ENCODE measurements at places on chromosomes 12 and 14. TPM values are rescaled to one million over a fixed set of nuclear protein-coding genes. Genes with fewer than 3 reads are reported as not detected.

Gene TMPRSS12
- total RNA-seq, result not detected

Gene LRIG3
- total RNA-seq, result 4.3 TPM

Gene TAS2R43
- not detected for total RNA-seq

Gene OR4M1
- not detected for total RNA-seq

Gene CLEC1B
- total RNA-seq, result not detected

Gene ATXN7L3B
- total RNA-seq, result 23.1 TPM

Gene NTS
- 0.20 TPM for total RNA-seq

Gene CLBA1
- 1.5 TPM for total RNA-seq

DNA sequence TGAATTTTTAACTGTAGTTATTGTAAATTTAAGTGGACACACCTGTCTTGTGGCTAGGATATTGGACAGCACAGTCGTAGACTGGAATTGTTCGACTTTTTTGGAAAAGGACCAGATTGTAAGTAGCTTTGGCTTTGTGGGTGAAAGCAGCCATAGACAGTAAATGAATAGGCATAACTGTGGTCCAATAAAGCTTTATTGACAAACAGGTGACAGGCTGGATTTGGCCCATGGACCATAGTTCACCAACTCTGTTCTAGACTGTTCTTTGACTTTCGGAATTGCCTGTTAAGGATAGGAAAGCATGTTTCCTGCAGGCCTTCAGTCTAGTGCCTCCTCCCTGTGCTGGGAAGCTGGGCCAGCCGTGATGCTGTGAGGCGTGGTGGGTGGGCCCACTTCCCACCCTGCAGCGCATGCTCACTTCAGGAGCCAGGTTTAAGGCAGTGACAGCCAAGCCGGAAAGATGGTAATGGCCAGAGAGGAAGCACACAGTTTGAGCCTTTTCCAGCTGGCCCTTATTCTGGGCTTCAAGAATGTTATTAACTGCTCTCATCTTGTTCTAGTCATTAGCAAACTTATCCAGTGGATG lies 51.8 kb downstream of the PPP2R5C start:
- peak; percentile 76 for DNase-seq

DNA sequence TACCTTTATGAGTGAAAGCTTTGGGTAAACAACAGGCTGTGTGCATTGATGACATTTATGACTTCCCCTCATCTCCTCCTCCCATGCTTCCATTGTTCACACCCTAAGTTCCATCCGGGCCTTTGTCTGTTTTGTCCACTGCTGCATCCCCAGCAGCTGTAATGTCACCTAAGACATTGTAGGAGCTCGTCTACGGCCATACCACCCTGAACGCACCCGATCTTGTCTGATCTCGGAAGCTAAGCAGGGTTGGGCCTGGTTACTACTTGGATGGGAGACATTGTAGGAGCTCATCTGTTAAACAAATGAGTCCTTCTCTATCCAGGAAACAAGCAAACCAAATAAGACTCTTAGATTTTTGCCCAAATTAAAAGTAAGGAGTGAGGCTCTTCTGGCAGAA lies 40.4 kb upstream of the SYCP3 start:
- no peak for DNase-seq

GRCh38 chr14:60510254-60510950 lies 1.5 kb downstream of the SIX6 start:
- DNase-seq, result no peak

GRCh38 chr14:51534610-51535011 lies 117.1 kb upstream of the FRMD6 start:
- no peak for DNase-seq

DNA sequence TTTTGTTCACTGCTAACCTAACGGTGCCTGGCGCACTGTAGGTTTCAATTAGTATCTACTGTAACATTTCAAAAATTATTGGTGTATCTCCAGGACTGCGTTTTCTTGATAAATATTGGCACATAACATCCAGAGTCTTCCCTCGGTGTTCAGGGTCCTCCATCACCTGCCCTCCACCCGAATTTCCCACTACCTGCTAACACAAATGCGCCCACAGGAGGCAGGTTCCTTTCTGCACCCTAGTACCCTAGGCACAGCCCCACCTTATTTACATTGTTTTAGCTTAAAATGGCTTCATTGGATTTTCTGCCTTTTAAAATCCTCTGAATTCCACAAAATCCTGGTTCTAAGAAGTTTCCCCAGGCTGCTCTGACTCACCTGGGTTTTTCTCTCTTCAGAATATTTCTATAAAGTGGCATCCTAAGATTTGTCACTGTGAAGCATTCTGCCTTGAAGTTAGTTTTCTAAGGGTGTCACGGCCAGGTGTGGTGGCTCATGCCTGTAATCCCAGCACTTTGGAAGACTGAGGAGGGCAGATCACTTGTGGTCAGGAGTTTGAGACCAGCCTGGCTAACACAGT lies 38.6 kb downstream of the CPM start:
- no peak for DNase-seq

- DNase-seq, result no peak
Measured at GRCh38 chr14:67377916-67378315, 17.8 kb downstream of the EIF2S1 start.

DNA sequence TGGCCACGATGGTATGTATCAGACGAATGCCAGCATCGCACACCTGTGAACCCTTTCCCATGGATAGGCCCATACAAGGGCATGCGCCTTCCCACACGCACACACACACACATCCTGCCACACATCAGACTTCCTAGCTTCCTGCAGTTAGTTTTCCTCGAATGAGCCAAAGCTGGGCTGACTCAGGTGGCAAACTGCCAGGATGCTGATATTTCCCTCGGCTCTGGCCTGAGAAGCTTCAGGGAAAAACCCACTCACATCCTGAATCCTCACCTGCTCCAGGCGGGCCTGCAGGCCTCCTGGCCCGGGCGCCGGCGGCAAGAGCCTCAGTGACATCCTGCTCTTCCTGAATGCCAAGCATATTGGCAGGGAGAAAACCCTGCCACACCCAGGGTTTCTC lies 22.4 kb downstream of the CALM1 start:
- peak; percentile 71 for DNase-seq

DNA sequence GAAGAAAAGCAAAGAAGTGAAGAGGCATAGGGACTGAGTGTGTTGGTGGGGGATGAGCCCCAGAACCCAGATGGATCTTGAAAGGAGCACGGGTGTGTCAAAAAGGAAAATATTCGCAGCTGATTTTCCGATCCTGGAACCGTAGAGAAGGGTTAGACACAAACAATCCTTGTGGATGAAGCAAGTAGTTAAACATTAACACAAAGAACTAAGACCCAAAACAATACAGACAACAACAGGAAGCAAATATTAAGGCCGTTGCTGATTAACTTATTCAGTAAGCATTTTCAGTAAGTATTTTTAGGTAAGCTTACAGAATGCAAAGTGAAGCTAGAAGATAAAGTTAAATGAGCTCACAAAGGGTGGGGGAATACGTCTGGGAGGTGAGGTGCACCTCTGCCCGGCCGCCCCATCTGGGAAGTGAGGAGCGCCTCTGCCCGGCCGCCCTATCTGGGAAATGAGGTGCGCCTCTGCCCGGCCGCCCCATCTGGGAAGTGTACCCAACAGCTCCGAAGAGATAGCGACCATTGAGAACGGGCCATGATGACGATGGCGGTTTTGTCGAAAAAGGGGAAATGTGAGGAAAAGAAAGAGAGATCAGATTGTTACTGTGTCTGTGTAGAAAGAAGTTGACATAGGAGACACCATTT lies 62.8 kb upstream of the PRB2 start:
- DNase-seq, result no peak

- DNase-seq, result no peak
Measured at GRCh38 chr12:7396418-7396817, 47.5 kb downstream of the CD163L1 start.

GRCh38 chr12:43069768-43070221 lies 480.2 kb upstream of the PRICKLE1 start:
- peak; percentile 58 for DNase-seq

- no peak for DNase-seq
Measured at GRCh38 chr14:101855958-101856357, 94.4 kb downstream of the PPP2R5C start.

DNA sequence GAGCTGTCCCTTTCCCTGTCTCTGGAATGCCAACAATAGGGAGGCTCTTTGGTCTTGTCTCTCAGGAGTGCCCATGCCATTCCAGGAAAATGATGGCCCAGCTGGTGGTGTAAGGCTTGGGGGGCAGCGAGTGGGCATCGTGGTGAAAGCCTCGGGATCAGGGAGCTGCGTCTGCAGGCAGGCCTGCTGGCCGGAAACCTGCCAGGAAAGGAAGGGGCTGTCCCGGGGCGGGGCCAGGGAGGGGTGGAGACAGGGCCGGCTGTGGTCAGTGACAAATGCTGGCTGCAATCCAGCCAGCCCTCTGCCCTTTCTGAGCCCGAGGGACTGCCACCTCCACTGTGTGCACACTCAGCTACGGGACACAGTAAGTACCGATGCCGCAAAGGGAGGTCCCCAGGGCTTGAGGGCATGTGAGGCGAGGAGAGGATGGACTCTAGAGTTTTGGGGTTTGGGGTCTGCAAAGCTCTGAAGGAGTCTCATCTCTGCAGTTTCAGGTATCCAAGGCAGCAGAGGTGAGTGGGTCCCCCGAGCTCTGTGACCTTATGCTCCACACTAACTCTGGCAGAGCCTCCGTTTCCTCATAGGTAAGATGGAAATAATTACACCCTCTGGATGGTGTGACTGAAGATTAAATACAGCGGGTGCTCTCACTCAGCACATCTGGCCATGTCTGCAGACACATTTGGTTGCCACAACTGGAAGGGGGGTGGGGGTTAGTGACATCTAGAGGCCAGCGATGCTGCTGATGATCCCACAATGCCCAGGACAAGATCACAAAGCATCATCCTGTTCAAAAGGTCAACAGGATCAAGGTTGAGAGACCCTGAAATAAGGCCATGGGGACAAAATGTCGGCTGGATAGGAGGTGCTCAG lies at the start of gene SERPINA5:
Gene SERPINA5 (plus strand): TSS at position 300 of the 873 bp plus-strand sequence. CDS start 5,937 bp downstream, outside the sequence.
- peak; percentile 74 for DNase-seq

DNA sequence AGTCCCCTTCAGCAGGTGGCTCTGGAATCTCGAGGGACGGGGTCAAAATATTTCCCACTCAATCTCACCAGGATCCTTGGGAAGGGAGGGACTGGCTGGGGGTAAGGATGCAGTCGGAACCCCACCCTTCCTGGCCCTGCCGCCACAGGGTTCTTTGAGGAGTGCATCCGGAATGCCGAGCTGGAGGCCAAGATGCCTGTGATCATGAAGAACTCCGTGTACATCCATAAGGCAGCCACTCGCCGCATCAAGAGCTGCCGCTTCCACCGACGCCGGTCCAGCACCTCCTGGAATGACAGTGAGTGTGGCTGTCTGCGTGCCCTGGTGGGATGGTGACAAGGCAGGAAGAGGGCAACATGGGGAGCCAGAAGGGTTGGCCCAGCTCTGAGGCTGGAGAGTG lies 43.1 kb downstream of the PLEKHD1 start:
- DNase-seq, result no peak

GRCh38 chr12:122421821-122422729 lies at the start of gene CLIP1:
CLIP1 (minus strand) TSS chr12:122422669; CDS start chr12:122380452, 42,217 bp downstream.
- DNase-seq, result peak; percentile 84

- no peak for DNase-seq
Measured at GRCh38 chr14:69586404-69586803, 11.7 kb upstream of the CCDC177 start.

DNA sequence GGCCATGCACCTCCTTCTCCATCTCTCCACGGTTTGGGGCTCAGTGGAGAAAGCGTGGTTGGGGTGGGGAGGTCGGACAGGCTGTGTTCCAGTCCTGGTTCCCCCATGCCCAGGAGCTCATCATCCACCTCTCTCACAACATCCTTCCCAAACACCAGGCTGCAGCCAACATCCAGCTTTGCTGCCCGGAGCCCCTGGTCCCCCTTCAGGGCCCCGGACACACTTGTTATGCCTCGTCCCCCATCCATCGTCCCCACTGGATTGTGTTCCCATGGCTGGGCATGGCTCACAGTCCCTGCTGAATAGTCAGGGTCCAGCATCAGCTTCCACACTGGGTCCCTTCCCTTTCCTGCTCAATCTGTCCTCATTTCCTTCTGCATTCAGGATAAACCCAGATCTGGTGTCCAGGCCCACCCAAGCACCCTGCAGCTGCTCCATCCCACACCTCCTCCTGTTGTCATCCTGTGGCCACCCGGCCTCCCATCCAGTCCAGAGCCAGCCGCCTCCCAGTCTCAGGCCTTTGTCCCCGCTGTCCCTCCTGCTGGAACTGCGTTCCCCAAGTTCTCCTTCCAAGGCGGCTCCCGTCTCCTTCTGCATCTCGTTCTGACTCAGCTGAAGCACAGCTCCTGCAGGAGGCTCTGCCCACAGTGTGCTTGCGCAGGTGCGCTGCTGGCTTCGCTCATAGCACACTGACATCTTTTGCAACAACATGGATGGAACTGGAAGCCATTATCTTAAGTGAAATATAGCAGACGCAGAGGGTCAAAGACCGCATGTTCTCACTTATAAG lies 211.4 kb upstream of the RTL1 start:
- DNase-seq, result no peak

GRCh38 chr14:87261621-87262020 lies 731.4 kb downstream of the GALC start:
- no peak for DNase-seq

GRCh38 chr14:83711046-83711445 lies 1818.9 kb upstream of the FLRT2 start:
- DNase-seq, result no peak

DNA sequence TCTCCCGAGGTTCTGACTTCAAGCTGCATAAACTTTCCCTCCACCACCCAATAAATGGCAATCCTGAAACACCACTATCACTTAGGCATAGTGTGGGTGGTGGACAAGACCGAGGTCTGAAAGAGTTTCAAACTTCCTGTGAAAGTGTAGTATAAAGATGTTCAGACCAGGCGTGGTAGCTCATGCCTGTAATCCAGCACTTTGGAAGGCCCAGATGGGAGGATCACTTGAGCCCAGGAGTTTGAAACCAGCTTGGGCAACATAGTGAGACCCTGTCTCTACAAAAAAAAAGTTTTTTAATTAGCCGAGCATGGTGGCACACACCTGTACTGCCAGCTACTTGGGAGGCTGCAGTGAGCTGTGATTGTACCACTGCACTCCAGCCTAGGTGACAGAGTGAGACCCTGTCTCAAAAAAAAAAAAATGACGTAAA lies 61.9 kb downstream of the CCDC92 start:
- DNase-seq, result no peak

DNA sequence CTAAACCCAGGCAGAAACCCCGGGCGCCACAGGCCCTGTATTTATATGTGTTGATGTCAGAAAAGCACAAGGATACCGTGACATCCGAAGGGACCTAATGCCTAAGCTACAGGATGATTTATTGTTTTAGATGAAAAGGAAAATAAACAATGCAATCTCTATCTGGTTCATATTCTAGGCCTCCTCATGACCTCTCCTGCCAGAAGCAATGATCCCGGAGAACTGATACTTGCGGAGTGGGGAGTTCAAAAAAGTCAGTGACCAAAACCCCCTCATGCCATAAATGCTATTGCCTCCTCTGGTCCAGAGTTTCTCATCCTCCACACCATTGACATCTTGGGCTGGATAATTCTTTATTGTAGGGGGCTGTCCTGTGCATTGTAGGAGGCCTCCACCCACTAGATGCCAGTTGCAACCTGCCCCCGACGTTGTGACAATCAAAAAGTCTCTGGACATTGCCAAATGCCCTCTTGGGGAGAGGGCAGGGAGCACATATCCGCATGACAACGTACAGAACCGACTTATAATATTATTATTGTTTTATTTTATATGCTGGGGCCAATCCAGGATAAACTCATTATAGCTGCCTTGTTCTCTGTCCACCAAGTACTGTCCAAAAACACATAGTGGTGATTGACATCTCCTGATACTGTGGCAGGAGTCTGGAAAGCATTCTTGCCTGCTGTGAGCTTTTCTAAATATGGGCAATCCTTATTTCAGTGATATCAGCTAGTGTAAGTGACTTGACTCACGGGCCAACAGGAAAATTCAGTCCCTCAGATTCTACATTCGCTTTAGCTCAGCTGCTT lies 1.1 kb upstream of the CSRP2 start:
- peak; percentile 34 for DNase-seq
